Dorsolateral prefrontal cortex (tissue), 122 donors: ENCODE measurements at places on chromosomes 1 and 21.

GRCh38 chr1:5995871-5996630 is 3.8 kb upstream of the NPHP4 start:
- no peak for DNase-seq

DNA sequence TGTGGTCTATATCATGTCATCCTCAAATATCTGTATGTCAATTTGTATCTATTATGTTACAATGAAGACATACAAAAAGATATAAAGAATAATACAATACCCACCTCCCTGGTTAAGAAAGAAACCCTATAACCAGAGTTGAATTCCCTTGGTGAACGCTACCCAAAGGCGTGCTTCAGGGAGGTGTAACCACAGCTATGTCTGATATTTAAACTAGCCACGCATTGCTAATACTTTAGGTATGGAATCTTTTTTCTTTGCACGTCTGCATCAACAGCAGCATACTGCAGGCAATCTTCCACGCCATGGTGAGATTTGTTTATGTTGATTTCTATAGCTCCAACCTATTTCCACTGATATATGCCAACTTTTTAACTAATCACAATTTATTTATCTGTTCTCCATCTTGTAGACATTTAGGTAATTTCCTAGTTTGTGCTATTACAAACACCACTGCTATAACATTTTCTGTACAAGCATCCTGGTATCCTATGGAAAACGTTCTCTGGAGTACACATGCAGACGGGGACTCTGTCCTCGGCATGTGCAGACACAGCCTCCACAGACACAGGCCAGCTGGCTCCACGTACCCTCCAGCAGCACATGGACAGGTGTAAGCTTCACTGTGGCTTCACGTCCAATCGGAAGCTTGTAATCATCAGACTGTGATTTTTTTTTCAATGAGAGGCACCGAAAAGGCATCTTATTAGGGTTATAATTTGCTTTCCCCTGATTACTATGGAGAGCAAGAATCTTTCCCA is 58.5 kb downstream of the HSF2BP start:
- no peak for DNase-seq

DNA sequence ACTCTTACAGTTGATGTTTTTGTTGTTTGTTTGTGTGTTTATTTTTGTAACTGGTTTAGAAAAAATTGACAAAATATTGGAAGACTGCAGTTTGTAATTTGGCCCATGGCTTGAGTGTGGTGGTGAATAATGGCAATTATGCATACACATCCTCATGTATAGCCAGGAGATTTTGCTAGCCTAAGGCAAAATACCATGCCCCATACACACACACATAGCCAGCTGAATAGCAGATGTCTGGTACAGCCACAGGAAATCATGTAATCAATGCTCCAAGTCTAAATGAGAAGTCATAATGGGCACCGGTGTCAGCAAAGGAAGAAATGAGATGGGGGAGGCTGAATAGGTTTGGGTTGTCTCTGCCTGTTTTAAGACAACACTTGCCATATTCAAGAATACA is 135.2 kb upstream of the COA6 start:
- no peak for DNase-seq

GRCh38 chr1:10819198-10819901 is 22.9 kb upstream of the CASZ1 start:
- DNase-seq = no peak

GRCh38 chr1:34272152-34272551 is 95.4 kb downstream of the C1orf94 start:
- no peak for DNase-seq

DNA sequence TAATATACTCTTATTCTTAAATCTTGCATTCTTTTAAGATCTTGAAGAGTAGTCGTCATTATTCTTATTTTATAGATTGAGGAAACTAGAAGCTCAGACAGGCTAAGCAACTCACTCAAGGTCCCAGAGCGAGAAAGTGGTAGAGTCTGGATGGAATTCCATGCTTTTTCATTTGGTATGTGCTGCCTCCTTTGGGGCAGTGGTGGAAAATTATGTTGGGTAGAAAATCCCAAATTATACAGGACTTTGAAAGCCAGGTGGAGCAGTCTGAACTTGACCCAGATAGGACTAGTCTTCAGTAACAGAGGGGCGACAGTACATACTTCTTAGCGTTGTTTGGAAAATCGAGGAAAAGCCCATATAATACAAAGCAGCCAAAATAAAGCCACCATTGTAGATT is 205.6 kb downstream of the ATG4C start:
- DNase-seq = no peak

DNA sequence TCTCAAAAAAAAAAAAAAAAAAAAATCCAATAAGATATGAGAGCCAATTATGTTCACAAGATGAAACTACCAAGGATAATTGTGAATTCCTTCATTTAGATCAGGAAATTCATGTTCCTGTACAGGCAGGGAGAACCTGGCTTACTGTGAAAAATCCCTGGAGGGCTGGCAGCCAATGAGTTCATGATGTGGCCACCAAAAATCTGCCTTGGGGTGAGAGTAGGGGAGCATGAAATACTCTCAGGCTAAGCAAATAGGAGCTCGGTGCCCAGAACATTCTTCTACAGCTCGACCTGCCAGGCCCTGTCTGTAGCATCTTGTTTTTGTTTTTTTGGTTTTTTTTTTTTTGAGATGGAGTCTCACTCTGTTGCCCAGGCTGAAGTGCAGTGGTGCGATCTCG is 50.1 kb downstream of the PIK3CD start:
- no peak for DNase-seq

DNA sequence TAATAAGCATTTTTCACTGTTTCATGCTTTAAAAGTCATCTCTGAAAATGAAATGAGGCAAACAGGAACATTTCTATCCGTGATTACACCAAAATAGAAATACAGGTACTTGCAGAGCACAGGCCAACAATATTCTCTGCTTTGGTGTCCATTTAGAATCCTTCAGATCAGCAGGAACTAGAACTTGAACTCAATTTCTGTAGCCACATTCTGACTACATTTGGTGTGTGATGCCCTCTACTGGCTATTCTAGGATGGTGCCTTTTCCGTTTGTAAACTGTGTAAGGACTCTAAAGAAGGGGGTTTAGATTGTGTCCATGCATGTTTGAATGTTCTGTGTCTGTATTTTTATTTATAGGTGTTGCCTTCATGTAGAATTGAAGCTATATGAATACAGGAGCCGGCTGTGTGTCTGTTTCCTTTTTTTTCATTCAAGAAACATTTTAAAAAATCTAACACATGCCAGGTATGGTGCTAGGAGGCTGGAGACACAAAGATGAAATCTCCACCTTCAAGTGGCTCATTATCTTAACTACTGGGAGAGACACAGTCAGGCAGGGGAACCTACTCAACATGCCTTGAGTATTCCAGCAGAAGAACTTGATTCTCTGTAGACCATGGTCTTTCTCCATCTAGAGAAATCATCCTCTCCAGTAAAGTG is 7.6 kb upstream of the ZNF326 start:
- DNase-seq = no peak

GRCh38 chr21:20999659-21000058 is 1.4 kb downstream of the NCAM2 start:
- peak; percentile 52 for DNase-seq

DNA sequence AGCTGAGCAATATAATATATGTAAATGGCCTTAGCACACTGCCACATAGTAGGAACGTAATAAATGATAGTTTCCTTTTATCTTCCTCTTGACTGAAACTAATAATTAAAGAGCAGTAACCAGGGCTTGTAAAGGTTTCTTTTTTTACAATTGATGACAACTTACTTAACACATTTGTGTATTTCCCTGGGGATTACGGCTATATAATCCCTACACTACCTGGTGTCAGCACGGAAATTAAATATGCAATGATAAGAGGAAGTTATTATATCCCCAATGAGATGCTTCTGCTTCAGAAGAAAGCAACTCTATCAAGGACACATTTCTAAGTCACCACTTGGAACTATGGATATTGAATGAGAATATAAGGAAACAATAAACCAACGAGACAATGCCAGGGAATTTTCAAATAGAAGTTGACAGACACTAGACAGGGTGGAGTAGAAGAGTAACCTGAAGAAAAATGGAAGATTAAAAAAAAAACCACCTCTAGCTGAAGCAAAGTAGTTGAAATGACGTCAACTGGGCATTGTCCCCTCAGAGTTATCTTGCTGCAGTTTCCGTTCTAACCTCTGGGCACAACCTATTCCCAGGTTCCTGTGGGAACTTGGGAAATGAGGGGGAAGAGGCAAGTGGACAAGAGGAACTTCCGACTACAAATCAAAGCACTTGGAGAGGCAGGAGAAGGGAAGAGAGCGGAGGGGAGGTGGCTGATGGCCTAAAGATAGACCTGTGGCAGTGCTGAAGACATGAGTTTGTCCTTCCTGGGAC is 66.5 kb downstream of the PLPP3 start:
- no peak for DNase-seq

GRCh38 chr1:165828669-165829329 is 1.4 kb downstream of the UCK2 start:
- DNase-seq = peak; percentile 33

DNA sequence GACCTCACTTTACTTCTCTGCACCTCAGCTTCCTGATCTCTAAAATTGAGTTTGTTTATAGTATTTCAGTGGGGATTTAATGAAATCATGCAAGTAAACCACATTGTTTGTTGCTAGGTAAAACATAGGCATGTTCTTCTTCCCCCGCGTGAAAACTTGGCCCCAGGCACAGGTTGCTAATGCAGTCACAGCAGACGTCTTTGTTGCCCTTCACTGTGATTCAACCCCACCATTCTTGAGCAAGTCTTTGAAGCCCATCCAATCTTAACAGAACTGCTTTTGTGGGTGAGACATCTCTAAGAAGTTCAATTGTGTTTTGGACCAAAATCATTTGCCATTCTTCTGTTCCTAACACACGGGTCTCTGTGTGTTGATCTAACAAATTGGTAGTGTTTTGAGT is 185.5 kb downstream of the ZNF281 start:
- DNase-seq = no peak

DNA sequence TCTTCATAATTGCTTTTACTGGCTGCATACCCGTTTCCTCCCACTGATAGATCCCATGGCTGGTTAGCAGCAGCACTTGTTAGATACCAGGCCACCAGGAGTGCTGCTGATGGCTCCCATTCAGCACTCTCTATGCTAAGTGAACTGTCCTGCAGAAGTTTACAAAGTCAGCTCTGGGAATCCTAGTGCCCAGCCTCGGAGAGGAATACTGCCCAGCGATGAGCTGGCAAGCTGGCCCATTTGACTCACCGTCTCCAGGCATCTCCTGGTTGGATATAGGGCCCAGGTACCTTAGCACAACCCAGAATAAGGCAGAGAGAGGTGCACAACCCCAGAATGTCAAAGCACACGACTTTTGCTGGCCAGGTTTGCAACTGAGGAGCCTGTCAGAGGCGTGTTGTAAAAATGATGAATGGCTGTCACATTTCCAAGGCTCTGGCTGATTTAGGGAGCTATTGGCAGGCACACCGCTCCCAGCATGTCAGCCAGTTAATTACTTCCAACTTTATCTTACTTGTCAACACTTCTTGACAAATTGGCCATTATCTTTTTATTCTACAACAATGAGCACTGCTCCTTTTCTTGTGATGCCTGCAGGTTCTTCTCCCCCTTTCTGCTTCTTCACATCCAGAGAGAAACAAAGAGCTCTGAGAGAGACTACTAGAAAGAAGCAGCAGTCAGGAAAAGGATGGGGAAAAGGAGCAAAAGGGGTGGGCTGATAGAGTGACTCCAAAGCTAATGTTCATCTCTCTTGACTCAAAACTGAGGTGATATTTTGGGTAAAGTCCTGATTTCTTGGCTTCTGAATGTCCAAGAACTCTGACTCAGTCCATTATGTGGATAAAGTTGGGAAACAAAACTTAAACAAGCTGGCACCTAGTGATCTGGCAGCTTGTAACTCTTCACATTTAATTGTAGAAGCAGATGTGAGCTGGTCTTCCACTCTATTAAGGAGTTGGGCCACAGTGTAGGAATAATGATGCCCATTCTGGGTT is 10.8 kb upstream of the ANGPTL7 start:
- no peak for DNase-seq

DNA sequence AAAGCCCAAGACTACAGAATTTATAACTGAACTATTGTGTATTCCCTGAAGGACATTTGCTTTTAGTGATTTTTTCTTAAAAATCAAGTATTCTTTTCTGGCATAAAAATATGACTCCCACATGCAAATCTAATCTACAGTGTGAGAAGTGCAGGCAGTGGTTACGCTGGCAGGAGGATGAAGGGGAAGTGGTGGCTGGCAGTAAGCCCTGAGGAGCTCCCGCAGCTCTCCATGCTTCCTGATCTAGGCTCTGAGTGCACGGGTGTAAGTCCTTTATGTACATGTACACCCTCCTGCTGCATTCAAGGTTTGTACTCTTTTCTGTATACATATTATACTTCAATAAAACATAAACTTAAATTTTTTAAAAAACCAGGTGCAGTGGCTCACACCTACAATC is 67.5 kb upstream of the PRDX6 start:
- DNase-seq = no peak

DNA sequence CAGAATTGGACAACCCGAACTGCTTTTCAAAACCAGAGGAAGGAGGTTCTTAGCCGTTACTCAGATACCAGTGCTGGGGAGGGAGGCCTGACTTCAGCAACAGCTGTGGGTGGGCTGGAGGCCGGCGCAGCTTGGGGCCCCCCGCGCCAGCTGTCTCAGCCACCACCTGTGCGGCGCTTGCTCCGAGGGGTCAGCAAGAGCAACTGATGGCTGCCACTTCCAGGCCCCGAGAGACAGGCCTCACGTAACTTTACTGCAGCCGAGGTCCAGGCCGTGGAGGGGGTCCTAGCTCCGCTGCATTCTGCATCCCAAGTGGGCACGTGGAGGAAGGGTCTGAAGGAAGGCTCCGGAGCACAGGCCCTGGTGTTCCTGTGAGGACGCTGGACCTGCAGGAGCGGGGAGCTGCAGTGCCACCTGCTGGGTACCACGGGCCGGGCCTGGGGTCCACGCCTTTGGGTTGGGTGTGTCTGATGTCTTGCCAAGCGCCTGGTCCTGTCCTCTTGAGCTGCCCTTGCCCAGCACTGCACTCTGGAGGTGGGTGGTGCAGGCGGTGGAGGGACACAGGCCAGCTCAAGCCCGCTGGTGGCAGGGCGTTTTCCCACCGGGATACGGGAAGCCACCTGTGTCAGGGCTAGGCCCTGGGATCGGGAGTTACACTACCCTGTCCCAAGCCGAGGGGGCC is 9.8 kb downstream of the THAP3 start:
- no peak for DNase-seq

DNA sequence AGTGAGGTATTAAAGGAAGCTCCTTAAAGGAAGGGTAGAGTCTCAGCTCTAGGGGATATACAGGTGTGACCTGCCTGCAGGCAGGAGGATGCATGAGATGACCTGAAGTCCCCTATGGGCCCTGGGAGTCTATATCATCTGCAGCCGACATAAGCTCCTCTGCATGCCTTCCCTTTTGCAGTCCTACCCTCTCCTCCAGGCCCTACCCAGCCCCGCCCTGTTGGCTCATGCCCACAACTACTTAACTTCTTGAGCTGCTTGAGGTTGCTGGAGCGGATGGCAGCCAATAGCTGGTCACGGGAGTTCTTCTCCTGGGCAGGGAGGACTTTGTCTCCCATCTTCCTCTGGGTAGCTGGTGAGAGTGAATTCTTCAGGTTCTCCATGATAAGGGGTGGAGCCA is 10.3 kb downstream of the SHISA4 start:
- no peak for DNase-seq
